ENCODE measurements at places on chromosomes 3 and 15.

DNA sequence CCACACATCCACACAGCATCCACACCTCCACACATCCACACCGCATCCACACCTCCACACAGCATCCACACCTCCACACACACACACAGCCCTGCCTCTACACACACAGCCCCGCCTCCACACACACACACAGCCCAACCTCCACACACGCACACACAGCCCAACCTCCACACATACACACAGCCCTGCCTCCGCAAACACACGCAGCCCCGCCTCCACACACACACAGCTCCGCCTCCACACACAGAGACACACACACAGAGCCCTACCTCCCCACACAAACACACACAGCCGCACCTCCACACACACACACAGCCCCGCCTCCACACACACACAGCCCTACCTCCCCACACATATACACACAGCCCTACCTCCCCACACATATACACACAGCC is 4.7 kb downstream of the MESP1 start:
- DNase-seq: no peak

GRCh38 chr3:100702082-100702979 is 7.0 kb upstream of the TFG start:
- DNase-seq: no peak

- DNase-seq: no peak
These were observed 51.4 kb downstream of the FAM43A start for GRCh38 chr3:194736896-194737600.

GRCh38 chr3:46707601-46708011 is 6.4 kb downstream of the TMIE start:
- no peak for DNase-seq

DNA sequence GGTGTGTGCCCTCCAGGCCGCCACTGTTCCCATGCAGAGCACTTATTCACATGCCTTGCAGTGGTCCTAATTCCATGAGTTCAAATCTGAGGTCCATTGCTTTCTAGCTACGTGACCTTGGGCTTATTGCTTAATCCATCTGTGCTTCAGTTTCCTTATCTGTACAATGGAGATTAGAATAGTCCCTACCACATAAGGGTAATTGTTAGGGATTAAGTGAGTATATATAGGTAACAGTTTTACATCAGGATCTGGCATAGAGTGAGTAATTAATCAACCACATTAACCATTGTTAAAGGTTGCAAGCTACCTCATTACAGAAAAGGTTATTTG is 7.6 kb downstream of the CPN2 start:
- no peak for DNase-seq

DNA sequence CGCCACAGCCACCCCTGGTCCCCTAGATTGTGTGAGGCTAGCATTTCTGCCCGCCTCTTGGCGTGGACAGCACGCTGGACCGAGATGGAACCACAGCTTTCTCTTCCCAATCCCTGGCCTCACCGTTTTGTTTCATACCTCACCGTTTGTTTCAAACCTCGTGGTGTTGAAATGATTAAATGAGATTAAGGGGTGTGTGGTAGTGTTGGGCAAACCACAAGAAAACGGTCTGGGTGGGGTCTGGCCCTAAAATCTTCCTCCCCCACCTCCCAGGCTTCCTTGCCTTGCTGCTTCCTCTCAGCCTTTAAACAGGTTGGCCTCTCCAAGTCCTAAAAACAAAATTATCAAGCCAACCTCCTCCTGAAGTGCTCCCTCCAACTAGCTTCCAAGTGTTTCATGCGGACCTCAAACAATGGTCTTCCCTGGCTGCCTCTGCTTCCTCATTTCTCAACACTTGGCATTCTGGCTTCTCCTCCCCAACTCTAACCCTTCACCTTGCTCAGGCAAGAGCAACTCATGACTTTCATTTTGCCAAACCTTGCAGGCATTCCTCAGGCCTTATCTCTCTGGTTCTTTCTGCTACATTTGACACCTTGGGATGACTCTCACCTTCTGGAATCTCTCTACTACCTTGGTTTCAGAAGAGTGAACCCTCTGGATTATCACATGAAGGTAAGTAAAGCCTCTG is 1.4 kb upstream of the ATP13A3 start:
- no peak for DNase-seq

DNA sequence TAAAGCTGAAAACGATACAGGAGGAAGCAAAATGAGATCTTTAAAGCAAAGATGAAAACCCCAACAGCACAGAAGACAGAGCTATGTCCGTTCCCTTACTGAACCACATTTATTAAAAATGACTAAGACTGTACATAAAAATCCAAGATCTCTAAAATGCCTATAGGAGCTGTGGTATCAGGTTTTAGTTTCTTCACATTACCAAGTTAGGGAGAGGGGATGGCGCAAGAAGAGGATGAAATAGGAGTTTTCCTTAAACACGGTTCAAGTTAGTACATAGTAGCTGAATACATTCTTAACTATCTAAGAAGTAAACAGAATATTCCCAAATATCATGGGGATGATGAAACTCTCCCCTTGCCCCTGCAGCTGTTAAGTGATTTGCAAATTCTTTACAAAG is 6.3 kb downstream of the EOMES start:
- DNase-seq: no peak

DNA sequence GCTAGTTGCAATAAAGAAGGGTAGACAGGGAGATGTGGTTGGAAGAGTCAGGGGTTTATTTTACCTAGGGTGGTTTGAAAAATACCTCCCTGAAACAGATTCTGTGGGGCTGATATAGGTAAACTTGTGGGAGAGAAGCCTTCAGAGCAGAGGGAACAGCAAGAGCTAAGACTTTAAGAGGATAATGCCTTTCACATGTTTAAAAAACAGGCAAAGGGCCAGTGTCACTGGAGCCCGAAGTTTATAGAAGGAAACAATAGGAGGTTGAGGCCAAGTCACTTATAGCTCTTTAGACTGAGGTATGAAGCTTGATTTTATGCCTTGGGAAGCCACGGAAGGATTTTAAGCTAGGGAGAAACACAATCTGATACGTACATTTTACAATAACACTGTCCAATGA is 448.7 kb downstream of the TAFA4 start:
- no peak for DNase-seq

DNA sequence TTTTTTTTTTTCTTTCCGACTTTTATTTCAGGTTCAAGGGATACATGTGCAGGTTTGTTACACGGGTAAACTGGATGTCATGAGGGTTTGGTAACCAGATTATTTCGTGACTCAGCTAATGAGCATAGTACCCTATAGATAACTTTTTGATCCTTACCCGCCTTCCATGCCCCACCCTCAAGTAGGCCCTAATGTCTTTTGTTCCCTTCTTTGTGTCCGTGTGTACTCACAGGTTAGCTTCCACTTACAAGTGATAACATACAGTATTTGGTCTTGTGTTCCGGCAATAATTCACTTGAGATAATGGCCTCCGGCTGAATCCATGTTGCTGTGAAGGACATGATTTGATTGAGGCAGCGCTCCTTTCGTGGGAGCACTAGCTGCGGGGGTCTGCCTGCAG is 402.8 kb upstream of the SGO1 start:
- DNase-seq: no peak

DNA sequence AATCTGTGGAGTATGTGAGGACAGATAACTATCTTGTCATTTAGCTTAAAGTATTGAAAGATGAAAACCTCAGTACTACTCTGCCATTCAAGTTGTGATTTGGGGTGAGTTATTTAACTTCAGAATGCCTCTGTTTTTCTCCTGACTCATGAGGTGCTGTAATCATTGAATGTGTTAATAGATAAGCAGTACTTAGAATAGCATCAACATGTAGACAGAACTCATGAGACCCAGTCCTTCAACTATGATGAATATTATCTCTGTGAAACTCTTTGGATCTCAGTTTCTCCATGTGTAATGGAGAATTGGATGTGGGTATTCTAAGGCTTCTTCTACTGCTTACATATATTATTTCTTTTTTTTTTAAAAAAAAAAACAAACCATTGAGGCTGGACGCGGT is 431.4 kb downstream of the GRM7 start:
- DNase-seq: no peak

DNA sequence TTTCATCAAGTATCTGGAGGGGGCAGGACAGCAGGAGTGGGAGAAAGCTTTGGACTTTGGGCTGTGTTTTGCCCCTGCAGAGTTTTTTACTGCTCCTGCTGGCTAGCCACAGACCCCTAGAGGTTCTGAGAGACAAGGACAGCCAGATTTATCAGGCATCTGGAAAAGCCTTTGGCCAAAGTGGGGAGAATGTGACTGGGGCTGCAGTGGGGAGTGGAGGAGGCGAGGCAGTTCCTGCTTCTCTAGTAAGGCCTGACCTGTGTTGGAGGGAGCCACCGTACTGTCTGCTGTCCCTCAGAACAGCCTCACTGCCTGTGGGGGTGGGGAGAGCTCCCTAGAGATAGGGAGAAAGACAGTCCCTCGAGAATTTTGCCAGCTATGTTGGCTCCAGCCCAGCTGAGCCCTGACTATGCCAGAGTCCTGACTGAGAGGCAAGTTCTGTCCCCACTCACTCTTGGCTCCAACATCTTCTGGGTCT is 2.2 kb downstream of the ALPK3 start:
- no peak for DNase-seq

- no peak for DNase-seq
These were observed 127.8 kb downstream of the CHDH start for GRCh38 chr3:53718462-53718861.

- DNase-seq: no peak
These were observed 357.6 kb downstream of the GABRG3 start for GRCh38 chr15:27328608-27329007.

GRCh38 chr3:123420416-123420968 is 28.4 kb downstream of the ADCY5 start:
- DNase-seq: no peak

- peak; percentile 12 for DNase-seq
These were observed 16.6 kb downstream of the EPB42 start for GRCh38 chr15:43204016-43204901.

- DNase-seq: no peak
These were observed 126.5 kb downstream of the CMSS1 start for GRCh38 chr3:99943931-99944761.

DNA sequence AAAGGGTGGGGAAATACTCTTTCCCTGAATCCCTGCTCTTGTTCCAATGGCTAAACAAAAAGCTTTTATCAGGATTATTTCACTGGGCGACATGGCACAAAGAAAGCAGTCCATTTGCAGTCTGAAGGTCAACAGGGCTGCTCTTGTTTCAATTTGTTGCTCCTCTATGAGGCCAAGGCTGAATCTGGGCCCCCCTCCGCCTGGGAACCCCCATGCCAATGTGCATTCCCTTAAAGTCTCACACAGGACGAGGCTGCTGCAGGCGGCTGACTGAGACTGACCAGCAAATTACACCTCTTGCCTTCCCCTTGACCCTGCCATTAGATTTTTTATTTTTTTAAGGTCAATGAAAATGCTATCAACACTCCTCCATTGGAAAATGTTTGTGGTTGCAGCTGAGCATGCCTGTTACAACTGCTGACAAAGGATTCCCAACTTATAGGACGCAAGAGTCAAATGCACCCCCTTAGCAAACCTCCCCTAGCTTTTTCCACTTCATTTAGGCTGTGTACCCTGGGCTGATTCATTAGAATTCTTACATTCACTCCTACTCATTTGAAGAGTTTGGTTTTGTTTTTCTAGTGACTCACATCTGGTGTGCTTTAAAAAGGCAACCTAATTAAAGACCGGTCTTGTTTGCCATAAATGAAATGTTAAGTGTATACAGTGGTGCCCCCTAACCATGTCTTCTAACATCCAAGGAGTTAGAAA is 60.8 kb upstream of the ARHGEF3 start:
- no peak for DNase-seq

GRCh38 chr3:111319598-111319997 is 222.4 kb upstream of the CD96 start:
- DNase-seq: no peak

GRCh38 chr15:97140216-97140615 is 809.7 kb downstream of the NR2F2 start:
- DNase-seq: no peak

- peak; percentile 9 for DNase-seq
These were observed 146.6 kb downstream of the SERPINI1 start for GRCh38 chr3:167882057-167882667.

DNA sequence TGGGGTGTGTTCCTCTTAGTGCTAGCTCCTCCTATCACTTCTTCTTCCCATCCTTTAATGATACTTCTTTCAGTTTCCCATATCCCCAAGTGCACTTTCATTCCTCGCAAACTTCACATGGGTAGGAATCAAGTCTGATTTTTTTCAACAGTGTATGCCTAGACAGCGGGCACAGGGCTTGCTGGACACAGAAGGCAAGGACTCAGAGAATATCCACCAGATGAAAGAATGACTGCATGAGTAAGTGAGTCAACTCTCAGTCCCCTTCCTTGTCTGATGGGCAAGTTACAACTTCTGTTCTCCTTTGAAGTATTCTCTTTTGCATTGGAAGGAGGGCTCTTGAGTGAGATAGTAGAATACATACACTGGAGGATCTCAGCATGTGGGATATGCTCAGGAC is 3.1 kb upstream of the SQOR start:
- no peak for DNase-seq

DNA sequence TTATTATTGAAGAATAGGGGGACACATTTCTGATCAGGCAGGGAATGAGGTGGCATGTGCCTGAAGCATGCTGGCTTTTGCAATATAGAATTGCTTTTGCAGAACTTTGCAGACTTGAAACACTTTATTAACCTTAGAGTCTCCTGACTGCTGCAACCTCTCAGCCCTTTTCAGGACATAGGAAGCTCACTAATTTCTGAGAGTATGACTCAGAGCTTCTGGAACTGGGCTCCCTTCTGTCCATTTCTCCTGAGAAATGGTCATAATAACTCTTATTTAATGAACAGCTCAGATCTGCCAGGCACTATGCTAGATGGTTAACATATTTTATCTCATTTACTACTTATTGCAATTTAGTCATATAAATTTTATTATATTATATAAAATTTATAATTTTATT is 38.6 kb upstream of the DGKG start:
- no peak for DNase-seq

DNA sequence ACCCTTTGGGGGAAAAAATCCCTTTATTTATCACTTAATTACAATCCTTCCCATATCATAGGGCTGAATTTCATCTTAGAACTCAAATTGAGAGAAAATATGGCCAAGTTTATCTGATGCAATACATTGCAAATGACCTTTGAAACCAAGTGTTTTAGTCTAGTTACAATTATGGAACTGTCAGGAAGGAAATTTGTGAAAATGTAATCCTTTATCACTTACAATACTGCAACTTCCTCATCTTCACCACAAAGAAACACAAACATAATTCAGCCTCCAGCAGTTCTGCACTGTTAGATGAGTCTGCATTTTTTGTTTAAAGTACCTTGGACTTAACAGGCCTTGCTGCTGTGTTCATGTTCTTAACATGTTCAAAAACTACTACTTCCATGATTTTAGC is 4.6 kb downstream of the CCPG1 start:
- DNase-seq: no peak

DNA sequence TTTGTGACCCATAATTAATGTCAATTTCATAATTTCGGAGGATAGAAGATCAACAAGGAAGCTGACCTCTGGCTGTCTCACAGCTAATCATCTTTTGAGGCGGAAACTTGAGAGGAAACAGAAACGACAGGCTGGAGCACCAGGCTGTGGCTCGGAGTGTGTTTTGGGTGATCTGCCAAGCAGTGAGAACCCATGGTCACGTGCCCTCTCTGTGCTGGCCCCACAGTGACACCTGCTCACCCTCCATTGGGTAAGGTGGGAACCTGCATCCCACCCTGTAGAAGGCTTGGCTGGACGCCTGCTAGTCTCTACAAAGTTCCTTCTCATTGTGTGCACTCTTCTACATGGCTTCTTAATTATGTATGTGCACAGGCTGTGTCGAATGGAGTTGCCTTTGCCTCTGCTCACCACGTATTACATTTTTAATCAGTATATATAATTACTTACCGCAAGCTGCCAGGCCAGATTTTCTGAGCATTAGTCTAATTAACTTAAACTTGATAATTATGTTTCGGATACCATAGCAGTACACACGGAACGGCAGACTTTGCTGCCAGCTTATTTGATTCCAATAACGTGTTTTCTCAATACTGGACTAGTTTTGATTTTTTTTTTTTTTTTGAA is 719.4 kb upstream of the CFAP20DC start:
- DNase-seq: no peak

All from CD8-positive, alpha-beta memory T cell (primary cell).